Lung (tissue), 17 donors: ENCODE measurements at places on chromosomes 7 and 10.
A peak's percentile ranks its signal among the peaks of the same experiment; 100 is the strongest.

DNA sequence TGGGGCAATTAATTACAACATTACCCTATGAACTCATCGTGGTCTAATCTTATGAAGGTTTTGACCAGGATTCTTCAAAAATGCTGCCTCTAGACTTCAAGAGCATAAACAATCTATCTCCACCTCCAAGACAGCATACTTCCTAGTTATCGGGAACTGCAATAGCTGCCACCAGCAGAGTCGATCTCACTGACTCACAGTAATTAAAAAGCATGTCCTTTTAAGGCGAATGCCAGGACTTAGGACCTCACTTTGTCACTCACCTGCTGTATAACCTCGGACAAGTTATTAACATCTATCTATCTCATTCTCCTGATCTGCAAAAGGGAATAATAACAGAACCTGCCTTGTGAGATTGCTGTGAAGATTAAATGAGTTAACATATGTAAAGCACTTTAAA, 666.0 kb upstream of the COBL start:
- no peak for DNase-seq

DNA sequence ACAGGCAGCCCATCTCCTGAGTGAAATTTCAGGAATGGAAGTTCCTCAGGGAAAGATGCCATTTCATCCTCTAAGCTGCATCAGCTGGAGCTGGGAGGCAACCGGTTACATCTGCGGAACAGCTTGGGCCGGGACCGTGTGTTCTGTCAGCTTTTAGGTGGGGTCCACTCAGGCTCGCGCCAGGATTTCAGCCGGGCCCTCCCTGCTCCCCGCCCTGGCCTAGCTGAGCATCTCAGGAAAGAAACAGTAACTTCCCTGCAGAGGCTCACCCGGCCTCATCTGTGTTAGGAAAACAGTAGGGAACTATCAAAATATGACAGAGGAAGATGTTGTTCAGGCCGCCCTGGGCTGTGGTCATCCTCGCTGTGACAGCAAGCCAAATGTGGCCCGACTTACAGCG, 110.4 kb downstream of the TRIL start:
- no peak for DNase-seq

- DNase-seq: no peak
These were observed 25.4 kb downstream of the BTBD16 start for GRCh38 chr10:122296363-122297120.

- no peak for DNase-seq
These were observed 76.3 kb downstream of the FOXL3 start for GRCh38 chr7:366161-366803.

DNA sequence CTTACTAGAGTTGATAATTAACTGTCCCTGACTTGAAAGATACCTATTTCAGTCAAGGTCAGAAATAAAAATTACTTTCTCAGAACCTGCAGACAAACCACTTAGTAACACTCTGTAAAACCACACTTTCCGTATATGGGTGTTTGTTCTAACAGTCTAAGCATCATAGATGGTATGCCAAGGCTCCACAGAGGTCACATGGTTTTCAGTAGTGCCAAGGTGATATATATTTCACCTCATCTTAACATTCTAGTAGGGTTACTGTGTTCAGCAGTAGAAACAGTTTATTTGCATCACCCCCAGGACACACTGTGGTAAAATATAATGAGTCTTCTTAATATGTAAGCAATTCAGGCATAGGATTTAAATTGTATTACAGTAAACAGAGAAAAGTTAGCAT, 61.5 kb downstream of the KCND2 start:
- DNase-seq: no peak

DNA sequence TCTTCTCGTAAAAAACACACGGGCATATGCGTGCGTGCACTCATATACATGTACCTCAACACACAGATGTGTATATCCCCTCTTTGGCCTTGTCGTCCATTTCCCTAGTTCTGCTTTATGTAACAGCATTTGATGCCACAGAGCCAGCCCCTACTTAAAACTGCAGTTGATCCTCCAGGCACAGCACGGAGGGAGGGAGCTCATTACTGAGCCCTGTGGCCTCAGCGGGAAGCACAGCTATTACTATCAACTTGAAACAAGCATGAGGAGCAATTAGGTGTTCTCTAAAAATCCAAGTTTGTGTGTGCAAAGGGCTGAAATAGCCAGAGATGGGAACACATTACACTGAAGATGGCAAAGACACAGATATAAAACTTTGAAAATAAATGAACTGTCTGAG, 580.9 kb downstream of the GLRX3 start:
- DNase-seq: no peak

- no peak for DNase-seq
These were observed 62.7 kb downstream of the GRM3 start for GRCh38 chr7:86706406-86706805.

DNA sequence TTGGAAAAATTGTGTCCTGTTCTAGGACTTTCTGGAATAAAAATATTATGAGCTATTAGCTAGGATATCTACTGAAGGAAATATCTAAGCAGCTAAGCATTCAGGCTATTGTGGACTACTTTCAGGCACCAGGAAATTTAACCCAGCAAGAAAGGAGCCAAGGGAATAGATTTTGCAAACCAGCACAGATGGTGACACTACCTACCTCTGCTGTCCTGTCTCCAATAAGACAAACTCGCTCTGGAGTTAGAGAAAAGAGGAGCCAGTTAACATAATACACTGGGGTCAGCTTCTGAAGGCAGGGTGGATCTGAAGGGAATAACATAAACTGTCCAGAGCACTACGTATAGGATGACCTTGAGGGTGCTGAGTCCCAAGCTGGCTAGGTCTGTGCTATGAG, 223.7 kb upstream of the PRSS58 start:
- no peak for DNase-seq

GRCh38 chr10:102627291-102627735, 17.0 kb upstream of the TRIM8 start:
- DNase-seq: no peak

DNA sequence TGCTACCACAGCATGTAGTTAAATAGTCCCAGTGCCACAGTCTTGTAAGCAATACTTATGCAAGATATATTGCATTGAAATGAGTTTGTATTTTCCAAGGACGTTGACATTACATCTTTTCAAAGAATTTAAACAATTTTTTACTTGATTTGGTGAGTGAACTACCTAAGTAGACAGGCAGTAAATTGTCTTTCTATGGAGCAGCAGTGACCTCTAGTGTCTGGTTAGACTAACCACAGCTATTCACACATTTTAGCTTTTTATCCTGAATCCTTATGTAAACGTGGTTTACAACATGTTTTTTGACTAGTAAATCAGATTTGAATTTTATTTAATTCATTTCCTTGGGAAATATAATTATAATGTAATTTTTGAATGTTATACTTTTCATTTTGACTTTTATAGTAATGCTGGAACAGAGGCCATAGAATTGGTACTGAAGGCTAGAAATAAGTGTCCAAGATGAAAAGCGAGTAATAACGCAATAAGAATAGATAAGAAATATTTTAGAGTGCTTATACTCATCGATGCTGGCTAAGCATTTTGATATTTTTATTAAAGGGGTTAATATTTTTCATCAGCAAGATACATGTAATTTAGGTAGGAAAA, 5.6 kb downstream of the LRRTM3 start:
- peak; percentile 91 for DNase-seq

- no peak for DNase-seq
These were observed 31.5 kb downstream of the CUL1 start for GRCh38 chr7:148729984-148730733.

- no peak for DNase-seq
These were observed 23.5 kb upstream of the NKX6-2 start for GRCh38 chr10:132809232-132810140.

DNA sequence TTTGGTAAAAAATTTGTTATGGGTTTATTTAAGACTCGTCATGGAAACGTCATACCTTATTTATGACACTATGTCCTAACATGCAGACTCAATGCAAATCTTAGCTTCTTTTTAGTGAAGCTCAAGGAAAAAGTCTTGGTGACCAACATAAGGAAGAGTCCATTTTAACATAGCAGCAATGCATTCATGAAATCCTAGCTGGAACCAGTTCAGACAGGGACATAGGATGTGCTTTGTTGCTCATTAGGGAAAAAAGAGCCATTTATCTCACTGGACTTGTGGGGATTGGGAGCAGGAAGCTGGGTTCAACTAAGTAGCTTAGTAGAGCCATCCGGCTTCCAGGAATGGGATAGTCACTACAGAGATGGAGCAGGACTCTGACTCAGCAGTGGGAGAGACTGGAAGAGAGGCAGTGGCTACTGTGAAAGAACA, 100.7 kb upstream of the DKK1 start:
- DNase-seq: peak; percentile 35

DNA sequence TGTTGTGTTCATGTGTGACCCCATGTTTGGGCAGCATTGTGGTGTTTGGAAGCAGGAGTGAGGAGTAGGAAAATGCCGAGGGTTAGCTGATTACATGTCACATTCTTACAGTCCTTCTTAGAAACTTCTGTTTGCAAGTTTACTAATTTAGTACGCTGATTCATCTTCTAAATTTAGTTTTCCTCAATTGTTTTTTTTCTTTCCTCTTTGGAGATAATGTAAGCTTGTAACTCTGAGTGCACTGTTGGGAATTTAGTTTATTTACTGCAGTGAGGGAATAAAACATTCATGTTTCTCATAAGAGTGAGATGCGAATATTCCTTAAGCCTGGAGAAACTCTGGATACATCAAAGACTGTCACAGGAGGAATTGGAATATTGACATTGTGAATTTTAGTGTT, 135.0 kb downstream of the NT5C2 start:
- no peak for DNase-seq

GRCh38 chr10:31939797-31940708, 11.4 kb upstream of the ARHGAP12 start:
- DNase-seq: no peak

- DNase-seq: no peak
These were observed 18.5 kb downstream of the DDIT4 start for GRCh38 chr10:72292223-72292691.

DNA sequence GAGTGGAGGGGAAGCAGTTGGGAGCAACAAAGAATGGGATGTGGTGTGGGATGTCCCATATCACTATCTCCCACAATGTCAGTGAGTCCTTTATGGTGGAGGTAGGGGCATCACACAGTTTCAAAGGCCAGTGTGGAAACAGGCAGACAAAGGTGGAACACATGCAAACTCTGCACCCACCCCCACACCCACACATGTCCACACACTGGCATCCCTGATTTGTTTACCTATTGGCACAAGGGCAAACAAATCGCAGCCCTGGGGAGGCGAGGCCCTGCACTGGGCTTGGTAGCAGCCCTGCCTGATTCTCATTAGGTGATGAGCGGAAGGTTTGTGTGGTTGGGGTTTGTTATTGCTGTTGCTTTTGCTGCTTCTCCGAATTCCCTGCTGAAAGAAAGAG, 243.3 kb downstream of the GRID1 start:
- no peak for DNase-seq

DNA sequence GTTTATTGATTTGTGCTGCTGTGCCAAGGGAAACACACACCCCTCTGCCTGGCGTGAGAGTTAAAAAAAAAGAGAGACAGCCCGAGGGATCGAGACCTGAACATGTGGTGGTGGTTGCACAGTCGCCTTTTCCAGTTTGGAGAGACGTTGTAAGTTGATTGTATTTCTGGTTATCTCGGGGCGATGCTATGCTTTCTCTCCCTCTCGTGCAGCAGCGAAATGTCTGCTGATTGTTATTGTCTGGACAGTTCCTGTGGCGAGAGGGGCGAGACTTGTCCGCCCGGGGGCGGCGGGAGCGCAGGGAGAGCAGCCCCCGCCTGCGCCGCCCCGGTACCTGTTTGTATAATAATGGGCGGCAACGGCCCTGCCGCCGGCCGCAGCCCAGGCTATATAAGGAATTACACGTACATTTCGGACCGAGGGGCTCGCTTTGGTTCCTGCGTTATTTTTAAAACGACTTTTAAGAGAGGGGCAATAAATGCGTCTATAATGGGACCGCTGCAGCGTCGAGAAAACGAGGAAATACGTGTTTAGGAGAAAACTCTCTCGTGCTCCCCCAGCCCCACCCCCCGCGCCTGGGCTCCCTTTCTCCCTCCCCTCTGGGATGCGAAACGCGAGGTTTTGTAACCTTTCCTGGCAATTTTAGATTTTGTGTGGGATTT, 1.7 kb downstream of the ZEB1 start:
- DNase-seq: peak; percentile 54

DNA sequence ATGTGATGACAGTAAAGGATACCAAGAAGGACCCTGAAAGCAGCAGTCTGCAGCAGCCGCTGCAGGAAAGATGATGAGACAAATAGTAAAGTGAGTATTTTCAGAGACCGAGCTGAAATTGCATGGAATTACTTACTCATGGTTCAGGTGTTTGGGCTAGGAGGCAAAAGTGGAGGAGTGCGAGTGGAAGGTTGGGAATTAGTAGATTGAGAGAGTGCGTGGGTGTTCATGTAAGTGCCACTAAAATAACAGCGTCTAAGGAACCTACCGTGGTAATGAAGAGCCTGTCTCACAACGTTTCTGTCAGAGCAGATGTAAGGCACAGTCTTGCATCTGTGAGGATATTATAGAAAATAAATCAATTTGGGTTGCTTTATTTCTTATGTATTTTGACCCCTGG, 48.3 kb upstream of the FMC1 start:
- no peak for DNase-seq

DNA sequence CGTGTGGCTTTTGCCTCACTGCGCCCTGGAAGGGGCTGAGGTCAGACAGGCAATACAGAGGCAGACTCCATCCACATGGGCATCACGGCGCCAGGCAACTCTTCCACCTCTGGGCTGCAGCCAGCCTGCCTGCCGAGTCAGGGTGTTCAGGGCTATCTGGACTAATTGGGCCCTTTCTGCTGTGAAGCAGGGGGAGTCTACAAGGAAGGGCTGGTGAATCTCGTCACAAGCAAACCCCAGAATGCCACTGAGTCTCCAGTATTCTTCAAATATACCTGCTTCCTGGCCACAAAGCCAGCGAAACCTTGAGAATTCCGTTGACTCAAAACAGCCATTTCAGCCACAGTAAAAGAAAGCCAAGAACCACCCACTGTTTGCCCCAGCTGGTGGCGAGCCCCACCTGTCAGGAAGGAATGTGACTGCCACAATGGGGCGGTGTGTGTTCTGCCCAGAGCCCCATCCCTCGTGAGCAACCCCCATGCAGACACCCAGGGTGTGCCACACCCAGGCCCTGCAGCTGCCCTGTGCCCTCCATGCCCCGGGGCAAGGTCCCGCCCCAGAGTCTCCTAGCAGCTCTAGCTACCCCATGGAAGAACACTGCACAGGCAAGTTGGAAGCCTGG, 117.3 kb downstream of the FAM53B start:
- DNase-seq: no peak

GRCh38 chr10:129122846-129123245, 344.2 kb upstream of the MGMT start:
- DNase-seq: no peak

GRCh38 chr7:6423942-6424701, 23.6 kb downstream of the DAGLB start:
- DNase-seq: no peak

DNA sequence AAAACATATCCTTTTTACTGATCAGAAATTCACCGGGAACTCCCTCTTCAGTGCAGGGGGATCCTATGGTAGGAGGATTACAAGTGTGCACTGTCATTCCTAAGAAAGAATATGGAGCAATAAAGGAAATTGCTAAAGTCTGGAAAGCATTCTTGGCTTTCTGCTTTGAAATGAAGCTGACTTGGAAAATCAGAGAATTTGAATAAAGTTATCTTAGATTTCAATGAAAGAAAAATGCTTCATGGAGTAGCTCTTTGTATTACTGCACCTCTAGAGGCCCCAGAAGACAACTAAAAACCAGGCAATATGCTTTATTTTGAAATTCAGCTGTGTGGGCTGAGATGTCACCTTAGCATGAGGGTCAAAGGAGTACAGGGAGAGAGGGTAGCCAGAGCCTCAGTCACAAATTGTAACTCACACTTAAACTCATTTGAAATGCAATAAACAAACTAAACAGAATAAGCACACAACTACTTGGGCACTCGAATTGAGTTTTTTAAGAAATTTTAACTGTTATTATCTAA, 102.5 kb downstream of the IMMP2L start:
- peak; percentile 17 for DNase-seq
